ENCODE measurements at places on chromosomes 7 and 10. TPM values are rescaled to one million over a fixed set of nuclear protein-coding genes. Genes with fewer than 3 reads are reported as not detected.

The CFAP43 gene
- 12.3 TPM for total RNA-seq

The BTBD16 gene
- 0.41 TPM for total RNA-seq

The SPRN gene
- 1.7 TPM for total RNA-seq

The PRLHR gene
- not detected for total RNA-seq

The URGCP gene
- total RNA-seq = 27.8 TPM

The SFTPA1 gene
- total RNA-seq = 0.88 TPM

The CASP2 gene
- total RNA-seq = 27.9 TPM

The MMP21 gene
- 0.23 TPM for total RNA-seq

The CCT6A gene
- total RNA-seq = 99.3 TPM
